ENCODE measurements at places on chromosomes 2 and 18.

DNA sequence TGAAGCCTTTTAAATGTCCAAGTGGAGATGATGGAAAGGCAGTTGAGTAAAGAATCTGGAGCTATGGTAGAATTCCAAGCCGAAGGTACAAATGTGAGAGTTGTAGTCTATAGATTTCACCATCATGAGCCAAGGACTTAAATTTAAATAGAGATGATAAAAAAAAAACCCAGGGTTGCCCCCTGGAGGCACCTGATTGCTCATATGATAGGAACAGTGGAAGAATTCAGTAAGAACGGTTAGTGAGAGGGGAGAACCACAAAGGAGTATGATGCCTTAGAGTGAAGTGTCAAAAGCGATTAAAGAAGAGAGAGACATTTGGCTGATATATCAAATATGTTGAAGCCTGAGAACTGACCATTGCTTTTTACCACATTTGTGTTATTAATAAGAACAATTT, 11.9 kb downstream of the NYAP2 start:
- DNase-seq = no peak

GRCh38 chr2:144348846-144349245, 171.1 kb downstream of the ZEB2 start:
- DNase-seq = no peak

GRCh38 chr2:150295544-150295943, 191.9 kb downstream of the RND3 start:
- DNase-seq = no peak

GRCh38 chr2:241788572-241788971, 11.9 kb downstream of the GAL3ST2 start:
- DNase-seq = peak; percentile 24

- no peak for DNase-seq
Observed at GRCh38 chr2:109637749-109638570, 23.8 kb downstream of the SOWAHC start.

DNA sequence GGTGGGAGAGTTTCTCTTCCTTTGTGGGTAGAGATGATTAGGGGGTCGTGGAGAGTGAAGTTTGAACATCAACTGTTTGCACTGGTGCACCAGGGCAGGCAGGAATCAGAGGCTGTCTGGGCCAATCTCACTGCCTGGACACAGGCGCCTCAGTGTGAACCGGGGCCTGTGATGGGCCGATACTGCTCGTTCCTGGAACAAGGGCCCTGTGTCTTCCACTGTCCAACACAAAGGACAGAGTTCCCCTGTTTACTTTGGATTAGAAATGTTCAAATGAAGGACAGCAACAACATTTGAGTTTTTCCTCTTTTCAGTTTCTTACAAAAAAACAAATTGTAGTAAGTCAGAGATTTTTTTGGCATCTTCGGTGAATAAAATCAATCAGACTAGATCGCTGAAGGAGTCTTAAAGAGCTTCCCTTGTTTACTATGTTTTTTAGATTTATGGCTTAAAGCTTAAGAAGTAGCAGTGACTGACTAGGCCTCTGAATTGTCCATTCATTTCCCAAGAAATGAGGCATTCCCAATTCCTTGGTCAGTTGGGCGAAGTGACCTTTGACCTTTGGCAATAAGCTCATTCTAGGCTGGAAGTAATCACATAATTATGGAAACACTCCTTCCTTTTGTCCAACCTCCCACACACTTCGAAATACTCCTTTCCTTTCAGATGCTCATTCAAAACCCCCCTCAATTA, 11.6 kb upstream of the TGFA start:
- no peak for DNase-seq

DNA sequence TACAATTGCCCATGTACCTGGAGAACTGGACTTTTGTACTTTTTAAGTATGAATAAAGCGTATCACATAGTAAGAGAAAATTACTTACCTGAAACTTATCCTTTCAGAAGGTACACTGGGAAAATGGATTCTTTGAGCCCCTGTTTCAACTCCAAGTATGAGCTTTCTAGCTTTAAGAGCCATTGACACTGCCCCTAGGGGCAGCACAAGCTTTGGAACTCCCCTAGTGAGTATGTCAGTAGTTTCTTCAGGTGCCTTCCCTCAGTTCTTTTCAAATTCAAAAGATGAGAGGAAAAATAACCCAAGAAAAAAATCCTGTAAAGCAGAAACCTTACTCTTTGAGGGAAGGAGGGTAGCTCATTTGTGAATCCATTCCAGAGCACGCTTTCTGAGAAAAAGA, 124.1 kb downstream of the MEMO1 start:
- DNase-seq = no peak

GRCh38 chr2:95384854-95385569, 17.5 kb upstream of the FAHD2A start:
- DNase-seq = no peak

DNA sequence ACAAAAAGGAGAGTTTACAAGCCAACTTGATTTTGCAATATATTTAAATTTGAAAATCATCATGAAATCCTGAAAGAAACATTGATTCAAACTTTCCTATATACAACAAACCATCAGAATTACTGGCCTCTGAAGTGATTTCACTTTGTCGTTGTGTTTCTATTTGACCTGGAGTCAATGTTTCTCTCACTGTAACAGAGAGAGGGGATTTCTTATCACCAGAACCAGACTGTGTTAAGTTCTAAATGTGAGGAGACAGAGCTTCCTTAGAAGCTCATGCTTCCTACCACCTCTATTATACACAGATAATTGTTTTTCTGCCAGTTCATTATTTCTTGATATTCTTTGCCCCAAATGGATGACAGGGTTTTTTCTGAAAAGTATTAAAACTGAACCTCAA, 245.0 kb upstream of the RND3 start:
- DNase-seq = no peak

GRCh38 chr2:209323738-209324137, 100.1 kb upstream of the MAP2 start:
- DNase-seq = no peak

DNA sequence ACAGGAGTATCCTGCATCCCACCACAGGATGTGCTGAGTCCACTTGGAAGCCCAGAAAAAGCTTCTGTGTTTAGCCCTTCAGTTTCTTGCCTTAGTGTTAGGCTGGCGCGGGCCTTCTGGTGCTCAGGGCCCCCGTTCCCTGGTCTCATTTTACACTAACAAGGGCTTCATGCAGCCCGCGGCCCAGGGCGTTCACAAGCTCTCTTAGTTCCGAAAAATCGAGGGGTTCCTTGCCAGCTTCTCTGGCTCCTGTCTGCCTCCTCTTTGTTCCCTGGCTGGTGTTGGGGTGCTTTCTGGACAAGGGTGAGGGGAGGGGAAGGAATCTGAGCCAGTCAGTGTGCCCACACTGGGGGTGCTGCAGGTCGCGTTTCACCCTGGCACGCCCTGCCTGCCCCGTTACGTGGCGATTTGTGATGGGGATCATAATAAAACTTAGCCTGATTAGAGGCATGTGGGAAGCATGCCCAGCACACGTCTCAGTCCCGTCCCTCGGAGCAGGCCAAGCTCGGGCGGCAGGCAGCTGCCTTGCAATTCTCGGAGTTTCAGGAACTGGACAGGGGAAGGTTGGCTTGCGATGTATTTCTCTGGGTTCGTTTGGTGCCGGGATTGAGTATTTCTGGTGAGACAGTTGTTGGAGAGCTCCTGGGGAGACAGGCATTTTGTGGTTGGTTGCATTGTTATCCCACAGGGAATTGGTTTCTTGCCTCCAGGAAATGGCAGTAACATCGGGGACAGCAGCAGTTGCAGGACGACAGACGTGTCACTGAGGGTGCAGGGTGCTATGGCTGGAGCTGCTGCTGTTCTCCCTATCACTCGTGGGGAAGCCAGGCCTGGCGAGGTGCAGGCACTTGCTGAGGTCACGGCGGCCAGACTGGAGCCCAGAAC, 22.9 kb downstream of the SH3BP4 start:
- peak; percentile 23 for DNase-seq

- DNase-seq = peak; percentile 67
Observed at GRCh38 chr18:54679318-54680149, 88.5 kb downstream of the DYNAP start.

DNA sequence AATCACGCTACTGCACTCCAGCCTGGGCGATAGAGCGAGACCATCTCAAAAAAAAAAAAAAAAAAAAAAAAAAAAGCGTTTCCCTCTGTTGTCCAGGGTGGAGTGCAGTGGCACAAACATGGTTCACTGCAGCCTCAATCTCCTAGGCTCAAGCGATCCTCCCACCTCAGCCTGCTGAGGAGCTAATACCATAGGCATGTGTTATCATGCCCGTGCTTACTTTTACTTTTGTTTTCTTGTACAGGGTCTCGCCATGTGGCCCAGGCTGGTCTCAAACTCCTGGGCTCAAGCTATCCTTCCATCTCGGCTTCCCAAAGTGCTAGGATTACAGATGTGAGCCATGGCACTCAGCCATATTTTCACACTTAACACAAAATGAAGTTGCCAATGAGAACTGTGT, 37.5 kb downstream of the PSME4 start:
- peak; percentile 16 for DNase-seq

- DNase-seq = no peak
Observed at GRCh38 chr2:160912276-160912675, 248.0 kb upstream of the TANK start.

GRCh38 chr2:113234721-113235346, 43.9 kb downstream of the PAX8 start:
- no peak for DNase-seq

GRCh38 chr2:235168174-235168979, 216.6 kb downstream of the SH3BP4 start:
- no peak for DNase-seq

GRCh38 chr18:24543795-24544498, 83.5 kb downstream of the HRH4 start:
- DNase-seq = peak; percentile 64

DNA sequence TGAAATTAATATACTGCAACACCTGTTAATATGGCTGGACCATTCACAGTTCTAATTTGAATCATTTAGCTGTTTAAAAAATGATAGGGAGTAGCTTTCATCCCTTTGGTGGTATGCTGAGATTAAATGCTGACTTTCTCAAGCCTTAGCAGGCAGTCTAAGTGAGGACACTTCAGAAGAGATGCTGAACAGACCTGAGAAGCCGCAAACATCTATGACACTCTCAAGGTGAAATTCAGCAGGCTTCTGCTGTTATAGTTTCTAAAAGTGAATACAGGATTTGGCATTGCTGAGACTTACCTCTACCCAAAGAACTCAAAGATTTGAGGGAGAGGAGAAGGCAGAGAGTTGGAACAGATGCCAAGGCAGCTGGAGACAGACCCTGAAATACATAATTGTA, 431.2 kb upstream of the FAM98A start:
- DNase-seq = no peak

- no peak for DNase-seq
Observed at GRCh38 chr2:241859436-241860183, 916 bp upstream of the PDCD1 start.

- DNase-seq = peak; percentile 33
Observed at GRCh38 chr2:239569401-239570090, 168.7 kb upstream of the HDAC4 start.

DNA sequence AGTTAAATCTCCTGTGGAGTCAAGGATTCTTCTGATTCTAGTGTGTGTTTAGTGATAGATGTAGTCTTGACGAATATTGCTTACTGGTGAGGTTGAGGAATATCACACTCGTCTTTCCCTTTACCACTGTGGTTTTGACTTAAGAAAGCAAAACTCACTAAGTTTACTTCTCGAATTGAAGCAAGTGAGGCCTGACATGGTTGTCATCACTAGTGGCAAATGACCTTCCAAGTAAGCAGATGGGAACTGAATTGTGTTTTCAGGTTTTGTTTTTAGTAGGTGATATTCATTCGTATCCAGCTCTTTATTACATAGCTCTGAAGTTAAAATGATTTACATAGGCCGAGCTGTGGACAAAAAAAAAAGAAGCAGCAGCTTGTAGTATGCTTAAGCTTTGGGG, 20.6 kb upstream of the DSG4 start:
- no peak for DNase-seq

DNA sequence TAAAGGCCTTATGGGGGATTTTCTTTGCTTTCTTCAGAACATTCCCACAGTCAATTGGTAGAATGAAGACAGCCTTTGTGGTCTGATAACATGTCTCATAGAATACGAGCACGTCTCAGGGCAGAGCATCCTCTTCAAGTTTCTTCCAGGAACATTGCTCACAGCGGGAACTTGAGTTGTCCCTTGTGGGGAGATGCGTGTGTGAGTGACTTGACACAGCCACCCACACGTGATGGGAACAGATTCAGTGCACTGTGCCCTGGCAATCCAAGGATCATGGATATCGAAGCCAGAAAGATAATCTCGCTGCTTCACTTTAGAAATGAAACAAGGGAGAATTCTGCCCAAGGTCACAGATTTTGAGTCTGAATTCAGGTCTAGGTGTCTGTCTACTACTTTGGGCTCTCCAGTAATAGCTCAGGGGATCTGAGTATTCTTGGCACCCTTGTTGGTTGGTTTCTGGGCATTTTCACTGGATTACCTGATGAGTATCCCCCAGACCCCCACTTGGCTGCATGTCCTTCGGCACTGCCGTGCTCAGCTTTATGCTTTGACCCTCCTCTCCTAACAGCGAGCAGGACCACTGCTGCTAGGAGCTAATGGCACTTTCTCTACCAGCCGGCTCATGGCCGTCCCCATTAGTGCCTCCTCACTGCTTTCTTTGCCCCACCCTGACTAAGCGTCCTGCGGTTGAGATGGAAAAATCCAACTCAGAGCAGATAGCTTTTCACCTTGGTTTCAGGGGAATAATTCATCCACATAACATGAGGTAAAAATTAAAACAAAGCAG, 75.9 kb upstream of the FOSL2 start:
- DNase-seq = no peak

DNA sequence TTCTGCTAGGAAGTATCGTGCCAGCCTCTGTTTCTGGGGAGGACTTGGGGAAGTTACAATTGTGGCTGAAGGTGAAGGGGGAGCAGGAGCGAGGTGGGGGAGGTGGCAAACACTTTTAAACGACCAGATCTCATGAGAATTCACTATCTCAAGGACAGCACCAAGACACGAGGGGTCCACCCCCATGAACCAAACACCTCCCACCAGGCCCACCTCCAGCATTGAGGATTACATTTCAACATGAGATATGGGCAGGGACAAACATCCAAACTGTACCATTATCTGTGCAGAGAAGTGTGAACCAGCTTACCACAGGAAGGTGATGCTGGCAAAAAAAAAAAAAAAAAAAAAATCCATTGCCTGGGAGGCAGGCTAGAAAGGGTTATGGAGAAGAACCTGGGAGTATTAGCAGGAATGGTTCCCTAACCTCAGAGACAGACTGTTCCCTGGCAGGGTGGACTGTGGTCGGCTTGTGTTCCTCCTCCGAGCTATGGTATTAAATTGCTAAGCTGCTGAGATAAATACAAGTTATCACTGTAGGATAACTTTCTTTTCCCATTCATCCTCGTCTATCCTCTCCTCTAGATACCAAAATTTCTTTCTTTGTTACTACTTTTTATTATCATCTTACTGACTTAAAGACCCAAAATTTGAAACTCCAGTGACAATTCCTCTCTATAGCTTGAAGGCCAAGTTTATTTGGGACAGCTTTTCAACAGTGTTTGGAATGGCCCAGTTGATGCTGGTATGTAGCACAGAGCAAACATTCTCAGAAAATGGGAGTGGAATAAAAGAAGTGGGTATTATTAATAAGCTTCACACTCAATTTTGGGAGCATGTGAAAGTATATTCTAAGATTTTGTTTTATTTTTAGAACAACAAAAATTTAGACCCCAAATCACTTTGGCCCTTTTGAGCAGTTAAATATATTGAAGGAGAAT, 73.7 kb upstream of the MAP3K20 start:
- no peak for DNase-seq

GRCh38 chr18:34807106-34807796, 97.2 kb downstream of the DTNA start:
- peak; percentile 6 for DNase-seq
